ENCODE measurements at places on chromosomes 7 and 10.

DNA sequence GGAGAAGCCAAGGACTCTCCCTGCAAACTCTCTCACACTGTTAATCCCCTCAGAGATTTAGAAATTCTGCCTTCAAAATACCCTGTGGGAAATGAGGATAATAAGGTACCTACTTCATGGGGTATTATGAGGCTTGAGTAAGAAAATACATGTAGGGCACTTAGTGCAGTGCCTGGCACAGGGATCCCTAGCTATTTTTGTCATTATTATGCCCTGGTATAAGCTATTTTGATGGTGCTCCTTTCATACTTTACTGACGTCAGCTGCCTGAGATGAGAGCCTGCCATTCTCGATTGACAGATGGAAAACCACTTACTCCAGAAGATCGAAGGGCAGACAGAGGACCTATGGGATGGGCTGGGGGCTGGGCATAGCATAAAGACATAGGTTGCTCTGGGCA is 30.1 kb downstream of the MKX start:
- DNase-seq, result no peak

- DNase-seq, result no peak
Measured at GRCh38 chr10:7085913-7086589, 324.8 kb downstream of the SFMBT2 start.

DNA sequence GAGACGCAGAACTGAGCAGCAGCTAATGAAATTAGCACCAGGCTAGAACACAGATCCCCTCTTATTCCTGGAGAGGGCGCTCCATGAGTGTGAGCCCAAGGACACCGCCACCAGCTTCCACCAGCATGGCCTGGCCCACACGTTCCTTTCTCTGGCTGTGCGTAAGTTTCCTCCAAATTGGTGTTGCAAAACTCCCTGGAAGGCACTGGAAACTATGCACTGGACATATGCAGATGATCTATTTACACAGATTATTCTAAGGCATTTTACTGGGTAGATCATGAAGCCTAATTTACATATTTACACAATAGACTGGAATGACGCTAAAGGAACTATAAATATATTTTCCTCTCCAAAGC is 455.6 kb upstream of the FOXK1 start:
- DNase-seq, result no peak

- DNase-seq, result no peak
Measured at GRCh38 chr10:80186364-80187012, 18.8 kb downstream of the ANXA11 start.

DNA sequence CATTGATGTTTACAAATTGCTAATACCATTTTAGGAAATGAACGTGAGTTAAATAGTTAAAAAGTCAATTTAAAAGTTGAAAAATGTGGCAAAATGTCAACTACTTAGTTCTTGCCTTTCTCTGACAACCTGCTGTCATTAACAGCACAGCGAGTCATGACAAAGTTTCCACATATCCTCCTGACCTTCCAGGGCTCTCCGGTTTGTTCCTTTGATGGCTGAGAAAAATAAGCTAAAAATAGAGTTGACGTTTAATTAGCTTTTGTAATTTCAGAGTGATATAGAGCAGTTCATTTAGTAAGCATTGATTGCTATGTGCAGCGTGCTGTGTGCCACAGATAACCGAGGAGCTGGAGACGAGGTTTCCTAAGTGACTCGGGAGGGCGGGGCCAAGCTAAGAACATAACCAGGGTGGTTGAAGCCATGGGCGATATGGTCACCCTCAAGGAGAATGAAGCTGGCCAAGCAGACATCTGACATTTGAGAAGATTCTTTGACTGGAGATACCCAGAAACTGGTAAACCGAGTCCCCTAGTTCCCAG is 47.9 kb downstream of the OGDH start:
- DNase-seq, result no peak

GRCh38 chr7:86949779-86950260 is 109.6 kb downstream of the ELAPOR2 start:
- no peak for DNase-seq

GRCh38 chr7:51451751-51452476 is 135.3 kb upstream of the COBL start:
- no peak for DNase-seq

DNA sequence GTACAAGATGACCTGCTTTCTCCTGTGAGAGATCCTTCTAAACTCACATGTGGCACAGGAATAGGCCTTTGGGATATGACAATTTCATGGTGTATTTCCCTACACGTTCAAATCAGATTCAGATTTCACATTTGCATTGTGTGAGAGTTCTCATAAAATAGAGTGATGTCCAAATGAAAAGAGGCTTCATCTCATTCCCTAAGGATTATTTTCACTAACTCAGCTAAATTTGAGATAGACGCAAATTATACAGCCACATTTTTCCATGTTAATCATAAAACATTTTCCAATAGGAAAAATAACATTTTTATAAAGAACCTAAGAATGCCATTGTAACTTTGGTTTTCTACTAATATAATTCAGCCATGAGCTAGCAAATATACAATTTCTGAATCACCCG is 35.5 kb upstream of the PARD3 start:
- no peak for DNase-seq

DNA sequence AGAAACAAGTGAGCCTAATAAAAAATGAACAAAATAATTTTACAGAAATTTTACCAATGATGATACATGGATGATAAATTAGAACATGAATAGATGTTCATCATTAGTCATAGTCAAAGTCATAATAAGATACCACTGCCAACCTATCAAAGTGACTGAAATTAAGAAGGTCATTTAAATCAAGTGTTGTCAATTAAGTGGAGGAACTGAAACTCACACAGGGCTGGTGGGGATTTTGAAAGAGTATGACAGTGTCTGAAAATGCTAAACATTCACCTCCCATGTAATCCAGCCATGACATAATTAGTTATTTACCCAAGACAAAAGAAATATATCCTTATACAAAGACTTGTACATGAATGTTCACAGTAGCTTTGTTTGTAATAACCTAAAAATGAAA is 57.1 kb upstream of the DYNC1I1 start:
- DNase-seq, result no peak

DNA sequence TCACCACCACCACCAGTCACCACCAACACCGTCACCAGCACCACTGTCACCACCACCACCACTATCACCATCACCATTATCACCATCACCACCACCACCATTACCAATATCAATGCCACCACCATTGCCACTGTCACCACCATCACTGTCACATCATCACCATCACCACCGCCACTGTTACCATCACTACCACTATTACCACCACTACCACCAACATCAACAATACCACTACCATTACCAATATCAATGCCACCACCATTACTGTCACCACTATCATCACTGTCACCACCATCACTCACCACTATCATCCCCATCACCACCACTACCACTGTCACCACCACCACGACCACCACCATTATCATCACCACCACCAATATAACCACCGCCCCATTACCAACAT is 14.0 kb upstream of the DENND2A start:
- DNase-seq, result no peak

All from amniotic stem cell (primary cell).